Kidney (tissue), 22 donors: ENCODE measurements at places on chromosomes 12 and 14.

DNA sequence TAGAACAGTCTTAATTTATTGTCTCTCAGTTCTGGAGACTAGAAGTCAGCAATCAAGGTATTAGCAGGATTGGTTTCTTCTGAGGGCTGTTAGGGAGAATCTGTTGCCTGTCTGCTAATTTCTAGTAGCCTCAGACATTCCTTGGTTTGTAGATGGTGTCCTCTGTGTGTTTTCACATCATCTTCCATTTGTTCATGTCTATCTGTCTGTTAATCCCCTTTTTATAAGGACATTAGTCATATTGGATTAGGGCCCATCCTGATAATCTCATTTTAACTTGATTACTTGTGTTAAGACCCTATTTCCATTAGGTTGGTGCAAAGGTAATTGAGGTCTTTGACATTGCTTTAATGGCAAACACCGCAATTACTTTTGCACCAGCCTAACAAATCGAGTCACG lies 34.3 kb downstream of the TBC1D15 start:
- no peak for DNase-seq

GRCh38 chr14:62162998-62163589 lies 400.9 kb downstream of the SNAPC1 start:
- DNase-seq = no peak

GRCh38 chr12:19245106-19245505 lies 115.6 kb downstream of the PLEKHA5 start:
- DNase-seq = no peak

DNA sequence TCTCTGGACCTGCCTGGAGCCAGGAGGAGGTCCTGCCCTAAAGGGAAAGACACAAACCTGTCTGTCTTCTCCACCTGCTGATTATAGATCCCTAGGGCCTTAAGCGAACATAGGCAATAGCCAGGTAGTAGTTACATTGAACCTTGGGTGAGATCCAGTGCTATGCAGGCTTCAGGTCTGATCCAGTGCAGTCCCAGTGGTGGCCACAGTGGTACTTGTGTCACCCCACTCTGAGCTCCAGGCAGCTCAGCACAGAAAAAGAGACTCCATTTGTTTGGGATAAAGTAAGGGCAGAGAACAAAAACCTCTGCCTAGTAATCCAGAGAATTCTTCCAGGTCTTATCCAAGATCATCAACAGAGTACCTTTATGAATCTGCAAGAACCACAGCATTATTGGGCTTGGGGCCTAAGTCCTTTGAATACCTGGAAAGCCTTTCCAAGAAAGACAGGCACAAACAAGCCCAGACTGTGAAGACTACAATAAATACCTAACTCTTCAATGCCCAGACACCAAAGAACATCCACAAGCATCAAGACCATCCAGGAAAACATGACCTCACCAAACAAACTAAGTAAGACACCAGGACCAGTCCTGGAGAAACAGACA lies 60.4 kb upstream of the KTN1 start:
- DNase-seq = no peak

- no peak for DNase-seq
These were observed 52.9 kb downstream of the MYF5 start for GRCh38 chr12:80769553-80770140.

GRCh38 chr14:93102141-93102540 lies 13.6 kb downstream of the ITPK1 start:
- DNase-seq = no peak

- no peak for DNase-seq
These were observed 24.5 kb upstream of the ARID2 start for GRCh38 chr12:45704968-45705367.

DNA sequence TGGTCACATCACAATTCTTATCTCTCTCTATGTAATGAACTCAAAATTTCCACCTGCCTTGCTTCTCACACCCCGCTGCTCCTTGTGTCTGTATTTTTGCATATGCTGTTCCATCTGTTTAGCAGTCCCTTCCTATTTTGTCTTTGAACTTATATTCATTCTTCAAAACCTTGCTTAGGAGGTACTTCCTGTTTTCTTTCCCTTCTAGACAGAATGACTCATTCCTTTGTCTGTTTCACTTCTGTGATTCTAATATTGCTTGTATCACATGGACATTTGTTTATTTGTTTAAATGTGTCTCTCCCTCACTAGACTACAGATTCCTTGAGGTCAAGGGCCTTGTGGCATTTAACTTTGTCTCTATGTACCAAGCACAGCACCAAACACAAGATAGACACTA lies 424.2 kb downstream of the ETNK1 start:
- DNase-seq = no peak

DNA sequence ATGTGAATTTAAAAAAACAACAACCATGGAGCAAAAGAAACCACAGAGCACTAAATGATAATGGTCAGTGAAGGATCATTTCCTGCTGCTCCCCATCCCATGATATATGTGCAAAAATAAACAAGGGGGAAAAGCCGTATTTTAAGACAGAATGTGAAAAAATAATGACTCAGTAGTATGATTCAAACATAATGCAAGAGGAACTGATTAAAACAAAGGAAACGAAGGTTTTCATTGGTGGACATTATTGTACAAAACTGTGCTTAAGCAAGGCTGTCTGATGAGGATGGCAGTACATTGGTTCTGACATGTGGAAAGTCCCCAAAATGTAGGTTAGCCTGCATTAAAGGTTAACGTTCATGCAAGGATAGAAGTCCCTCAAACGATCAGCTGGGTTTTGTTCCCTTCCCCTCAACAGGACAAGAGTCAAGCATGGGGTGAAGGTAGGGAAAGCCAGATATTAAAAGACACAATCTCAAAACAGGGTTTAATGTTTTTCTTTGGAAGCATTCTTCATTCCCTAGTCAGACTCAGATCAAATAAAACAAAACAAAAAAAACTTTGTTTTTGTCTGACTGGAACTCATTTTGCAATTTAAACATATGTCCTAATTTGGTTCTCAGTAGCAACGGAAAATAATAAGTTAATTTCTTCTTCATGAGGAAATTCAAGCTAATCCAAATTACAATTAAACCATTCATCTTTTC lies 26.3 kb upstream of the PTGDR start:
- DNase-seq = no peak

DNA sequence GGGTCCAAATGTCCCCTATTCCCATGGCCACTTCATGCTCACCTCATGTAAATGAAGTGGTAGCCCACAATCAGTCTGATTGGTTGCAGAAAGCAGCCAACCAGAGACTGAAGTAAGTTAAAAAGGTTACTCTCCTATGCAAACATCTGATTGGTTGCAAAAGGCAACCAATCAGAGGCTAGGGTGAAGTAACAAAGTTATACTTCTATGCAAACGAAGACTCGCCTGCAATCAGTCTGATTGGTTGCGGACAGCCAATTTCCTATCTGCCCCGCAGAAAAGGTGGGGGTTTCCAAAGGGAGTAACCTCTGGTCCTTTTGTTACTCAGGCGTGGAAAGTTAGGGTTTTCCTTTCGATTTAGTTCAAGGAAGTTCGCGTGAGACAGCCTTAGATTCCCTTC lies 208.1 kb upstream of the NEDD1 start:
- no peak for DNase-seq

DNA sequence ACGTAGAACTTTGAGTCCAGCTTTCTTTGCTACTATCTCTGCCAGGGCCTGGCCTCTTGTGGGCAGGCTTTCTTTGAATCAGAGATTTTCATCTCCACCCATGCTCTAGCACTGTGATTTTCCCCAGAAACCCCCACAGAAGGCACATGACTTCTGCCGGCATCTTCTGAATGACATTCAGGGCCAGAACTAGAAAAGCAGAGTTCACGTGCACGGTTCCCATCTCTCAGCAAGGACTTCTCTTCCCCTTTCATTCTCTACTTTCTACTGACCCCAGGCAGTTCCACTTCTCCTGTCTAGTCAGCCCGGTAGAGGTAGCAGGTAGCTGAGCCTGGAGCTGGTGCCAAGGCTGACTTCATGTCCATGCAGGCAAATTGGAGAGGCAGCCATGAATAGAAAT lies 26.9 kb downstream of the BATF start:
- DNase-seq = no peak

DNA sequence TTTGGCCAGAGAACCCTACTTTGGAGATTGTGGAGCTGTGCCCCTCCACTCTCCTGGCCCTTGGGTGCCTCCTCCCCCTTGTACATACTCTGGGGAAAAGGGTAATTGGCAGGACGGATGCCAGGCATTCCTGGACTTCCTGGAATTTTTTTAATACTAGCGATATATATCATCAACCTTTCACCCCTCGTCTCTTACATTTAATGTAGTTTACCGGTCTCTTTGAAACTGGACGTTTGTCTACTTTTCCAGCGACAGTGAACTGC lies 767 bp upstream of the CRY1 start:
- DNase-seq = no peak

DNA sequence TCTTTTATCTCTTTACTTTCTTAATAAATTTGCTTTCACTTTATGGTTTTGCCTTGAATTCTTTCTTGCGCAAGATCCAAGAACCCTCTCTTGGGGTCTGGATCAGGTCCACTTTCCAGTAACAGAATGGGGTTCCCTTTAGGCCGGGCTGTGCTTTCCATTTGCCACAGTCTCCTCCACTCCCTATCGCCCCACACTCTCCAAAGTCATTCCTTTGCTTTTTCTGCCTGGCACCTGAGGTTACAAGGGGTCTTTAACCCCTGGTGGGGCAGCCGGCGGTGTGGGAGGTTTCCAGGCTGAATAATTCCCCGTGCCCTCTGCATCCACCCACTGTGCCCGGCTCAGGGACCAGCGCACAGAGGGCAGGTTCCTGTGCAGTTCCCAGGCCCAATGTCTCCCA lies 42.9 kb upstream of the LHX5 start:
- no peak for DNase-seq

- no peak for DNase-seq
These were observed 71.4 kb downstream of the BMP4 start for GRCh38 chr14:53885136-53885640.

DNA sequence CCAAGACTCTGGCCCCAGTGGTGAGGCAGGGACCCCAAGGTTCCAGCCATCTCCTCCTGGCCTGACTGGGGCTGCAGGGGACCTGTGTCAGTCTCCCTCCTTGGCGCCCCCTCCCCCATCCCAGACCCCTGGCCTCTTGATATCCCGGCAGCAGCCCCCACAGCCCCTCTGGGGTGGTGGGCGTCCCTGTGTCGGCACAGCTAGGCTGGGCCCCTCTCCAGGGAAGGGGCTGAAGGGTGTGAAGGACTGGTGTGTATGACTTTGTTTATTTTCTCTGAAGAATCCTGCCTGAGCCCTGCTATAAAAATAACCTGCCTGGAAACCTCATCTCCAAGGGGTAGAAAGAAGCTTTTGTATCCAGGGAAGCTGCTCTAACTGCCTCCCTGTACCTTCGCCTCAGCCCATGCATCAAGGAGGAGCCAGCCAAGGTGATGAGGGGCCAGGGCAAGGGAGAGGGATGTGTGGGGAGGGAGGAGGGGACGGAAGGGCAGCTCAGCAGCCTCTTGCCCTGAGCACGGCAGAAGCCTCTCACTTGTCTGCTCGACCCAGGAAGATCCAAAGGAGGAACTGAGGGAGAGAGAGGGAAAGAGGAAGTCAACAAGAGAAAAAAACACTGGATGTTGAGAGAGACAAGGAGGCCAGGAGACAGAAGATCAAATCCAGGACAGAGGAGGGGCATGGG lies 25.4 kb upstream of the COL2A1 start:
- DNase-seq = peak; percentile 50

- no peak for DNase-seq
These were observed 123.5 kb downstream of the CAPZA3 start for GRCh38 chr12:18861287-18861858.

- DNase-seq = no peak
These were observed 76.6 kb upstream of the GPR68 start for GRCh38 chr14:91321131-91321530.

DNA sequence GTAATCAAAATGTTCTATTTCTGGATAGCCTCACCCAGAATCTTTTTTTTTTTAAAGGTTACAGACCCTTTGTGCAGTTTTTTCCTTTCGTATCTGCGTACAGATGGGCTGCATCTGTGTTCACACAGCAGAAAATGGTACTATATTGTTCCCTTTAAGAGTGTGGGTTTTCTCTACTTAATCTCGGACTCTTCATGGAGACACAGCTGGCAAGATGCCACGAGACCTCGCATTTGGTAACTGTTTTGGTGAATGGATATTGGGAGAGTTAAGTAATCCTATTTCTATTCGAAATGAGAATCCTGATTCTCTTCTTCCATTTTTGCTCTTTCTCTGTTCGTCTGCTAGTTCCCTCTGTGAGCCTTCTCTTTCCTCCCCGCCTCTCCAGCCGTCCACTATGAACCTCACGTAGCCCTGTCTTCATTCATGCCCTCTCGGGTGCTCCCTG lies 85.7 kb downstream of the SAMD4A start:
- DNase-seq = no peak

- DNase-seq = no peak
These were observed 20.9 kb downstream of the HIP1R start for GRCh38 chr12:122855928-122856831.
